ENCODE measurements at places on chromosomes 13 and 19.

DNA sequence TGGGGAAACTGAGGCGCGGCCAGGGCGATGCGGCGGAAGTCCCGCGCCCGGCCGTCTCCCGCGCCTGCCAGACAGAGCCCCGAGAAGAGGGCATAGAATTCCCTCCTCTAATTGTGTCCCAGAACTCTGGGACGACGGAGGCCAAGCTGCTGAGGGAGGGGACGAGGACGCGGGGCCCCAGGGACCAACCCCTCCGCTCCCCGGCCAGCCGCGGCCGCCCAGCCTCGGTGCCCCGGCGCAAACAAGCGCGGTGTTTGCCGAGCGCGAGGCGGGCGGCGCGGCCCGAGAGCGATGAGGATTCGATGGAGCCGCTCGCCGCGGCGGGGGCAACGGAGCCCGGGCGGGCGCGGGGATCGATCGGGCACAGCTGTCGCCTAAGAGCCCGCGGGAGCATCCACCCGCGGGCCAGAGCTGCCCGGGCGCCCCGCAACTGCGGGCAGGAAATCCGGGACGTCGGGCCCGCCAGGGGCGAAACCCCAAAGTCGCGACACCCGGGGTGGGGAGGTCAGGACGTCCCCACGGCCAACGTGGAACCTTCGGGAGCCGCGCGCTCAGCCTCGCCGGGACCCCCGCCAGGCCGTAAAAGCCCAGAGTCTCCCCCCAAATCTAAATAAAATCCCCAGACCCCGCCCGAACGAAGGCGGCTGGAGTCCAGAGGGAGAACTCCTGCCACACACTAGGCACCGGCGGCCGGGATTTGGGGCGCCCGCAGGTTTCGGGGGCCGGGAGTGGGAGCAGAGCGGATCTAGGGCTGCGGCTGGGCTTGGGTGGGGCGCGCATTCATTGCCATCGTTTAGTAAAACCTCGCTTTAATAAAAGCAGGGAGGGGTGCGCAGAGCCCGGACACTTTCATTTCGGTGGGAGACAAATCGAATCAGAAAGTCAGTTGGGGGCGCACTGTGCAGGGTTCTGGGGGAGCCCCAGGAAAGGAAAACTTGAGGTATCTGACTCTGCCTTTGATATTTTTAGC lies 3.6 kb upstream of the ONECUT3 start:
- DNase-seq = no peak

DNA sequence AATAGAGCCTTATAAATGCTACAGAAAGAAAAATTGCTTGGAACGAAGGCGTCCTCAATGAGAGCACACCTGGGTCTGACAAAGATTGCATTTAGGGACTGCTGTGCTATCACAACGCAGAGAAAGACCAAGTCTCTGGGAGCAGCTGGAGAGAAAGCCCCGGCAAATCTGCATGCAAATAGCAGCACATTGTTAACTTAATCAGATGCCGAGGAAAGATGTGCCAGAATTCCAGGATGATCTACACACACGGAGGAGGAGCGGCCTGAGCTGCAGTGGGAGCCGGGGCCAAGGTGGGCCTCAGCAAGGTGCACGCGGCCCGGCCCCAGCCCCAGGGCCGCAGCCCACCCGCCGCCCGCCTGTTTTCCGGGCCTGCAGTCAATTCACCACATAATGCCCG lies 1.4 kb downstream of the ZNF536 start:
- no peak for DNase-seq

DNA sequence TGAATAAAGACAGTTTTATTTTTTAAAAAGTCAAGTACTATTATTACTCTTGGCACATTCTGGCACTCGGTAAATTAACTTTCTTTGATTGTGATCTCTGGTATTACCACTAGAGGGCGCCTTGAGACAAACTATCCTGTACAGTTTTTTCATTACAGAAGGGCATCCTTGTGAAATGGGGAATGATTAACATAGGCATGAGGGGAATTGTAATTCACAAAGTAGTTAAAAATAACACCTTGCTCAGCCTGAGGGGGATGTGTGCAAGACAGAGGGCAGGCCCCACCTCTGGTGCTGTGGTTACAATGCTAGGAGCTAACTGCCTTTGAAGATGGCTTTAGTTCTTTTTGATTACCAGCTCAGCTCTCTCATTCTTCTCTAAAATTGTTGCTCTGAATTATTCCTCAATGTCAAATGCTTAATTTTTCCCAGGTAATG lies 24.2 kb upstream of the C1QTNF9B start:
- DNase-seq = no peak

- no peak for DNase-seq
Observed at GRCh38 chr19:40256512-40256911, 28.6 kb downstream of the AKT2 start.

DNA sequence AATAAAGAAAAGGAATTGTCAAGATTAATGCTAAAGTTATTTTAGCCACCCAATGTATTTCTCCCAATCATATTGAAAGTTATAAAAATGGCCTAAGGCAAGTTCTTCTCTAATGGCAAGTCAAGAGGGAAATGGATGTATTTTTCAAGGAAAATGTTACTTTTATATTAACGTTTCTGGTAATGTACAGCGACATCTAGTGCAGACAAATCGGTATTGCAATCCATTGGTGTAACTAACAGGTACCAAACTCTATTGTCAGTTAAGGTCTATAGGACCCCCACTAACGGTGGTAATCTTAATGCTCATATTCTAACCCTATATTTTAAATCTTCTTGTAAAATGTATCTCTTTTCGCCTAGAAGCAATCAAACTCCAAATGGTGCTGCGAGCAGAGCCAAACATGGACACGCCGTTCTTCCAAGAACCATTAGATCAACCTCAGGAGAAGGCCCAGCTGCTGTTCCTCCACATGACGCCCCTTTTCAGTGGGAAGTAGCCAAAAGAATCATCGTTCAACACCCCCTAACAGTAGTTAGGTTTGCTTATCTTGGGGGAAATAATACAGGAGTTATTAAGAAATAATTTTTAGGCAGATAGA lies 98.5 kb upstream of the PABPC3 start:
- no peak for DNase-seq

DNA sequence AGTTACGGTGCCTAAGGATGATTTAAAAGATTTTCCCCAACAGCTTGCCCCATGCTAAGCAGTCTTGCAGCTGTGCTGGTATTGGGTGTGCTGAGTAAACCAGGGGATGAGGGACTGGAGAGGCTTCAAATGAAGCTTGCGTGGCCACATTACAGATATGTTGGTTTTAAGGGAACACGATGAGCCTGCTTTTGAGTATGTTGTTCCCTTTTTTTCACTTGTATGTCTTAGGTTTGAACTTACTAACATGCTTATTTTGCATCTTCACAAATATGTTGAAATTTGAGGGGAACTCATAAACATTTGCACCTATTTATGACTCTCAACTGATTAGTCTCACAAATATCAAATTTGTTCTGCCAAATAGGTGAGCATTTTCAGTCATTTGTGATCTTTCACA lies 2.0 kb upstream of the IL17D start:
- no peak for DNase-seq

DNA sequence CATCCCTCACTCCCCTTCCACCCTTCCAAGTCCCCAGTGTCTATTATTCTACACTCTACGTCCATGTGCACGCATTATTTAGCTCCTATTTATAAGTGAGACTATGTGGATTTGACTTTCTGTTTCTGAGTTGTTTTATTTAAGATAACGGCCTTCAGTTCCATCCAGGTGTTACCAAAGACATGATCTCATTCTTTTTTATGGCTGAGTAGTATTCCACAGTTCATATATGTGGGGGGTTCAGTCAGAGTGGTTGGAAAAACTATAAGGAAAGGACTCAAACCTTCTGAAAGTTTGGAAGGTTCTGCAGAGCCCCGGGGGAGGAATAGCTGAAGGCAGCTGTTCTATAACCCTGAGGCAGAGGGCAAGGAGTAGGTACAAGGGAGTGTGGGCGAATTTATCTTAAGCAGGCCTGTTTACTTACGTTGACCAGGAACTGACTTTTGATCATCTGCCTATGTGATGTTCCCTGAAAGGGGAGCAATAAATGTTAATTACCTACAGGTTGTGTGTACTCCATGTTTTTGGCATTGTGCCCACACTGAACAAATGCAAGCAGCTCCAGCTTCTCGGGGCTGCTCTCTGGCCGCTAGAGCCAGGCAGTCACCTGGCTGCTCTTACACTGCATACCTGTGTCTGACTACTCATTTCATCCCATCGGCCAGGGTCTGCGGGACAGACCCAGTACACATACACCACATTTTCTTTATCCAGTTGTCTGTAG lies 13.5 kb upstream of the ADGRE1 start:
- DNase-seq = no peak

DNA sequence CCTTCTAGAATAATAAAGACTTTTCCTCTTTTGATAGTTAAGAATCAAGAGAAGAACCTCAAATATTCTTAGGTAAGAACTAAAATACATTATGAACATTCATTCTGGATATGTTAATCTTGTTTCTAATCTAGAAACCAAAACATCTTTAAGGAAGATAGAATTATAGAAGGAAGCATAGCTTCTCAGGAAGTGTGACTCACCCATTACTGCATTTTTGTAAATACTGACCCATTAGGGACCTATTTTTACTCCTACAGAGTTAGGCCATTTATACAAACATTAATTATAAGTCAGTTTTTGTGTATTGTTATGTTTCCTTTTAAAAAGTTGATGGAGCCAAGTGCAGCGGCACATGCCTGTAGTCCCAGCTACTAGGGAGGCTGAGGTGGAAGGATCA lies 147.1 kb downstream of the NUFIP1 start:
- no peak for DNase-seq

DNA sequence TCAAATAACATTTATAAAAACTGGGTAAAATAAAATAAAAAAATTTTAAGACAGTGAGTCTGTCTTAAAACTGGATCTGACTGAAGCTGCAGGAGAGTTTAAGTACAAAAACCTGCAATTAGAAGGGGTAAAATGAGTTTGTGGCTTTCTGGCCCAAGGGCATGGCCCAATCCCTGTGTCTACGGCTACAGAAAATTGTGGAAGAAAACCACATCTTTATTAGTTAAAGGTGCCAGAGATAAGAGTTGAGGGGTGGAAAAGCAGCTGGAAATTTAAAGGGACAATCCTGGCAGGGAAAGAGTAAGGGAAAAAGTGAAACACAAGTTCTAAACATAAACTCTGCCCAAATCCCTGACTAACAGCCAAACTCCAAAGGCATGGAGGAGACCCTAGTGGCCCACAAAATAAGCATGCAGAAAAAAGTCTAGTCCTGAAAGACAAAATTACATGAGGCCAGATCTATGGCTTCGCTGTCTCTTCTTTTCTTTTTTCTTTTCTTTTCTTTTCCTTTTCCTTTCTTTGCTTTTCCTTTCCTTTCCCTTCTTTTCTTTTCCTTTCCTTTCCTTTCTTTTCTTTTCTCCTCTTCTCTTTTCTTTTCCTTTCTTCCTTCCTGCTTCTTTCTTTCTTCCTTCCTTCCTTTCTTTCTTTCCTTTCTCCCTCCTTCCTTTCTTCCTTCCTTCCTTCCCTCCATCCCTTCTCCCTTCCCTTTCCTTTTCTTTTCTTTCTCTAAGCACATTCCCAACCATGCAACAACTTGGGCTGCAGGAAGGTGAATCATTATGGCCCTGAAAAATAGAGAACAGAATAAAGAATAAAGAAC lies 23.5 kb upstream of the DLEU7 start:
- no peak for DNase-seq

DNA sequence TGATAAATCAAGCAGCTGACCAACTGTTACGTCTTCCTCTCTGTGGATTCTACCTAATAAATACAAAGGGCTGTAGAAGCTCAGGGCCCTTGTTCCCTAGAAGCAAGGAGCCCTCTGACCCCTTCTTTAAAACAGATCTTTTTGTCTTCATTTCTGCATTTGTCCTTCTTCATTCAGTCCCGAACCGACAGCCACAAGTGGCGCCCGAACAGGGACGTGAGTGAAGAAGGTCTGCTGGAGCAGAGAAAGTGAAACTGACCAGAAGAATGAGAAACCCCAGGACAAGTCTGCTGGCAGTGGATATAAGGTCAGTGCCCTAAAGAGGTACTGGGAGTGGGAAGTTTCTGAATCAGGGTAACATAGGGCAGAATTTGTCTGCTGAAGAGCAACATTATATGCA lies 13.1 kb downstream of the ZNF773 start:
- no peak for DNase-seq

GRCh38 chr19:7981199-7981598 lies 24.2 kb downstream of the ELAVL1 start:
- no peak for DNase-seq

DNA sequence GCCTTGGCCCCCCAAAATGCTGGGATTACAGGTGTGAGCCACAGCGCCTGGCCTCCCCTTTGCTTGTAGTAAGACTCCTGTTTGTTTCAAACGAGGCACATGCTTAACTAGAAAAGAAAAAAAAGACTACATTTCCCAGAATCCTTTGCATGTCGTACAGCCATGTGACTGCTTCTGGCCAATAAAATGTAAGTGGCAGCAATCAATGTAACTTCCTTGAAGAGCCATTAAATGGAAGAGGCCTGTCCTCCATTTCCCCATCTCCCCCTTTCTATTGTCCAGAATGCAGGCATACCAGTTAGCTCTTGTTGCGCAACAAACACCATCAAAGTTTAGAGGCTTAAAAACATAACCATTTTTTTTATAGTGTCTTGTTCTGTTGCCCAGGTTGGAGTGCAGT lies 10.4 kb upstream of the GPR32 start:
- no peak for DNase-seq

GRCh38 chr13:112058519-112058873 lies 8.5 kb upstream of the SOX1 start:
- DNase-seq = no peak

GRCh38 chr13:30289533-30289932 lies 17.8 kb downstream of the KATNAL1 start:
- no peak for DNase-seq

- no peak for DNase-seq
Observed at GRCh38 chr13:101025519-101025918, 350.9 kb upstream of the TMTC4 start.

DNA sequence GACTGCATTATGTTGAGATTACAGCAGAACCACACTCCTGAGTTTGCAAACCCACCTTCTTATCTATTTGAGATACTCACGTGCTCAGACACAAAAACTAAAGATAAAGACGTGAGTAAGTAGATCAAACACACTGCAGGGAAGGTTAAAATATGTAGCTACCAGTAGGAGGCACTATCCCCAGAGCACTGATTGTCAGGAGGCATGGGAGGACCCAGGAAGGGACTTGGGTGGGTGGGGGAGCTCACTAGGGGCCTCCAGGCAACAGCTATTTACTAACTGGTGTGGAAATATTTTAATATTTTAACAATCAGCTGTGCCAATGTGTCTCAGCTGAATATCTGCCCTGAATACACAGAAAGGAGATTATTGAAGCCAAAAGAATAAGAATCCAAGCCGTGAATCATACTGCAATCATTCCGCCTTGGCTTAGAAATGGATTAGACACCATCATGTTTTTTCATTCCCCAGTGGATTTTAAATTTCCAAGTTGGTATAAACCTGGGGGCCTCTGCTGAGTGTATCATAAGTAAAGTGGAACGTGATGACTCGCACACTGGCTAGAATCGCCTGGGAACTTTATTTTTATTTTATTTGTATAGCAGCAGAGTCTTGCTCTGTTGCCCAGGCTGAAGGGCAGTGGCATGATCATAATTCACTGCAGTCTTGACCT lies 73.2 kb upstream of the CACNA1A start:
- no peak for DNase-seq
